Small intestine (tissue), 16 donors: ENCODE measurements at places on chromosomes 2 and 18.

GRCh38 chr2:170475878-170476277, 239.3 kb upstream of the SP5 start:
- DNase-seq, result peak; percentile 53

- no peak for DNase-seq
These were observed 1.3 kb downstream of the SLC66A3 start for GRCh38 chr2:11156396-11157075.

DNA sequence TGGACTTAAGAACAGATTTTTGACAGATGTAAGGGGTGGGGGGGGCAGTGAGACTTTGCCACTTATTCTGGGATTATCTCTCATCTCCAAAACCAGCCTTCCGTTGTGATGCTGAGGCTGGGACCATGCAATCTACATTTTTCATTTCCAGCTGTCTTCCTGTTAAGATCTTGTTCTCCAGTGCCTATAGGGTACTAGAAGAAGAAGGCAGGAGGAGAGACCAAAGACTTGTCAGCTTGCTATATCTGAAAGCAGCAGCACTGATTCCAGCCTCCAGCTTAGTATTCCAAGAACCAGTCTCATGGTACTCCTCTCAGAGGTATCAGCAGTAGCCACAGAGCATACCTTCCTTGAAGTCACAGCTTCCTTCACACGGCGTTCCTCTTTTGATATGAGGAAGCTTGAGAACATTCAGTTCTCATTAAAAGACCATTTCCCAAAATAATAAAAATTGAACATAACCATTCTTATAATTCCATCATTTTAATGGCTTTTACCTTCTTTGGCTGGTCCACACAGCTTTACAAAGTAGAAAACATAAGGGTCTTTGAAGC, 49.8 kb downstream of the USP34 start:
- no peak for DNase-seq

- no peak for DNase-seq
These were observed 208.5 kb downstream of the CAMKMT start for GRCh38 chr2:44570271-44570670.

- peak; percentile 25 for DNase-seq
These were observed 170.3 kb downstream of the HDAC4 start for GRCh38 chr2:239230318-239231052.

DNA sequence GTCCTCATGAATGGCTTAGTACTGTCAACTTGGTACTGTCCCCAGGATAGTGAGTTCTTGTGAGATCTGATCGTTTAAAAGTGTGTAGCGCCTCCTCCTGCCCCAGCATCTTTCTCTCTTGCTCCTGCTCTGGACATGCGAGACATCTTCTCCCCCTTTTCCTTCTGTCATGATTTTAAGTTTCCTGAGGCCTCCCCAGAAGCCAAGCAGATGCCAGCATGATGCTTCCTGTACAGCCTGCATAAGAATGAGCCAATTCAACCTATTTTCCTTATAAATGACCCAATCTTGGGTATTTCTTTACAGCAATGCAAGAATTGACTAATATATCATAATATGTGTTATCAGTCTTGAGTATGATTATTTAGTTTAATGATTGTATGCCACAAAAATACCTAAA, 3.5 kb upstream of the RSAD2 start:
- DNase-seq, result no peak

DNA sequence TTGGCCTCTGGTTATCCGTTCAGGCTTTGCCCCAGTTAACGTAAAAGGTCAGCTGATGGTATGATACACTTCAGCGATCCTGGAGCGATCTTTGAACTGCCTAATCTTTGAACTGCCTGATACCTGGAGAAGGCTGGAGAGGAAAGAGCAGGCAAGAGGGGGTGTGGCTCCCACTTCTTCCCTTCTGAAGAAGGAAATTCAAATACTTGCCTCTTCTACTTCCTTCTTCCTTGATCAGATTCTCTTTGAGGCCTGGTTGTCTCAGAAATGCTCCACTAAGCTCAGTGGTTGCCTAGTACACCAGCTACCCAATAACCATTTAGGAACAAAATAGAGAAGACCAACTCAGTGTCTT, 619 bp downstream of the GALM start:
- DNase-seq, result peak; percentile 91

GRCh38 chr2:187847245-187848208, 293.3 kb upstream of the TFPI start:
- DNase-seq, result peak; percentile 15

- no peak for DNase-seq
These were observed 1569.5 kb upstream of the NXPH2 start for GRCh38 chr2:140349695-140350094.

GRCh38 chr2:15556311-15556930, 4.7 kb downstream of the NBAS start:
- no peak for DNase-seq

GRCh38 chr2:214242797-214243196, 168.1 kb upstream of the VWC2L start:
- DNase-seq, result no peak

- DNase-seq, result no peak
These were observed 86.0 kb downstream of the VWA3B start for GRCh38 chr2:98172951-98173350.

- no peak for DNase-seq
These were observed 498.0 kb downstream of the CCDC85A start for GRCh38 chr2:56681659-56682396.

DNA sequence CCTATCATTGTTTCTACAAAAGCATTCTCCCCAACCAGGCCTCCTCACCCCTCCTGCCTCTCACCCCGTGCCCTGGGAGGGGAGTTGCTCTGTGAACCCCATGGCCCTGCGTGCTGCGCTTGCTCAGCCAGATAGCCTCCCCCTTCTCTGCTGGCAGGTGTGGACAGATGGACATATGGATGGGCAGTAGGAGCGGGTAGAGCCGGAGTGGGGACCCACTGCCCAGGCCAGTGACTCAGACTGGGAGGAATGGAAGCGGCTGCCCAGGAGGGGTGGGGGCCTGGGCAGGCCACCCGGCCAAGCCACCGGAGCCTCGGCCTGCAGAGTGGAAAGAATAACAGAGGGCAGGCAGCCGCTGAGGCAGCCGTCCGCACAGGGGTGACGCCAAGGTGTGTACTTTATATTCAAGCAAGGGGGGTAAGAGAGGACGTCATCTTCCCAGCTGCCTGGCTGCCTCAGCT, 8.7 kb downstream of the CYP26B1 start:
- no peak for DNase-seq

- DNase-seq, result no peak
These were observed 619.9 kb downstream of the ZEB2 start for GRCh38 chr2:143899987-143900386.

DNA sequence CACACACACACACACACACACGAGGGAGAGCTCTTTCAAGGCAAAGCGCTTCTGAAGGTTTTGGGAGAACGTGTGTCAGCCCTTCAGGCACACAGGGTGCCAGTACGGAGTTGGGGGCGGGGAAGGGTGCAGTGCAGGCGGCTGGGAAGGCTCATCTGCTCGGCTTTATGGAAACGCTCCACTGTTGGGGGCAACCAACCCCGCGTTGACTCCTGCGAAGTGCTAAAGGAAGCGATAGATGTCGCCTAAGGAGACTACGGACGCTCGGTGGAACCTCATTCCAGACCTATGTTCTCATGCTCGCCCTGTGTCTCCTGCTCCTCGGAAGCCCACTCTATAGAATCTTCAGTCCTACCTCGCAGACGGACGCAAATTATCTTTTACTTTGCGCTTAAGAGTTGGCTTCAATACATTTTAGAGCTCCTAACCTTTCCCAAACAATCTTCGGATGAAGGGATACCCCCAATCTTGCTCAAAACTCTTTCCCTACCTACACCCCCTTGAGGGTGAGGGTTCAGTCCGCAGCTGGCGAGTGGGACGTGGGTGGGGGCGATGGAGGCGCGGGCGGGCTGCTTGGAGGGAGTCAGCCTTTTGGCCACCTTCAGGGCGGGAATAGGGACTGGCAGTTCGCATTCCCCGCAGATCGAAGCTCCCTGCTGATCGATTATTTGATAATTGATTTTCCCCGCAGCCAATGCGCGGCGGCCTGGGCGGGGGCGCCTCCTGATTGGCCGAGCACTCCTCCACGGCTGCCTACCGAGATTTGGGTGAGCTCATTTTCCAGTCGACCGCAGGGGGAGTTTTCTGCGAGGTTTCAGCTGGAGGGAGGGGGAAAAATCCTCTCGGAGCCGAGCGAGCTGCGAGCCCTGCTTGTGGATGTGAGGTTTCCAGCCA, 1.9 kb upstream of the MEIS1 start:
- peak; percentile 61 for DNase-seq

- no peak for DNase-seq
These were observed 500.6 kb downstream of the XIRP2 start for GRCh38 chr2:167388901-167389300.

- DNase-seq, result no peak
These were observed 1490.7 kb downstream of the SUCLG1 start for GRCh38 chr2:82968358-82968757.

GRCh38 chr2:16652296-16653082, 13.1 kb downstream of the CYRIA start:
- no peak for DNase-seq

DNA sequence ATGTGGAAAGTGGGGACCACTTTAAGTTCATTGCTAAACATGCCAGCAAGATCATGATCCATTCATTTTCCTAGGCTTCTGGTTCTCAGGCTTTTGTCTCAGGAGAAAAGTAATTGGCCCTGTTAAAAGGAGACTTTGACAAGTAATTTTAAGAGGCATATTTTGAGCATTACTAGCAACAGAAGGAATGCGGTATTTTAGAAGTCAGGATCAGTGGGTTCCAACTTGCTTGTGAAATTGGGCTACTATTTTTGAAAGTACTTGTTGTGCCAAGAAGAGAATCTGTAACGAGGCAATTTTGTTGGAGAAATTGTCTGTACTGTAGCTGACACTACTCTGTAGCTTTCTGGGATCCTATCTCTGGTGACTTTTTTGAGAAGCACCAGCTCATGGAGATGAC, 59.4 kb downstream of the CERS6 start:
- no peak for DNase-seq

DNA sequence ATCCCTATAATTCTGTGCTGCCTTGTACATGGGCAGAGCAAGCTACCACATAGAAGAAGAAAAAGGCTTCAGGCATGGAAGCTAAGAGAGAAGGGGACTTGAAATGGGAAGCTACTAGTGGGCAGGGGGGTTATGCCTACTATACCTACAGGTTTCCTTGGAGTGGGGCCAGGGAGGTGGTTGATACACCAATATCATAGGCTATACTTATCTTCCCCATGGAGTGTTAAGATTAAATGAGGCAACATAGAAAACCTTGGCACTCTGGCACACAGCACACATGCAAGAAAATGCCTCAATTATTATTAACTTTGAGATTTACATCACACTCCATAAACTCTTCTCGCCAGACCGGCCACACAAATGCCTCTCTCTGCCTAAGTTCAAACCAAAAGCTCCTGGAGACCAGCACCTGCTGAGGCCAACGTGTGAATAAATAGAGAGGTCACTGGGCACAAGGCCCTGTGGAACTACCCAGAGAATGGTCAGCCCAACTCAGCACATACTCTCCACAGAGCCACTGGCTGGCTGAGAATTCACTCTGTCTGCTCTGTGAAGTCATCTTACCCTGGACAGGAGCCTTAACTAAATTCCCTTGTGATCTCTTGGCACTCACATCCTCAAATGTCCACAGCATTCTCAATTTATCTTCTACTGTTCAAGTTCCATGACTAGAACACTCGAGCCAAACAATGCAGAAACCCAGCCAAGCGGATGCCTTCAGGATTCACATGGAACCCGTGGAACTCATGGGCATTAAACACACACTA, 498.7 kb downstream of the BCL11A start:
- DNase-seq, result no peak

GRCh38 chr2:7012141-7012764, 95.0 kb downstream of the RNF144A start:
- DNase-seq, result no peak

DNA sequence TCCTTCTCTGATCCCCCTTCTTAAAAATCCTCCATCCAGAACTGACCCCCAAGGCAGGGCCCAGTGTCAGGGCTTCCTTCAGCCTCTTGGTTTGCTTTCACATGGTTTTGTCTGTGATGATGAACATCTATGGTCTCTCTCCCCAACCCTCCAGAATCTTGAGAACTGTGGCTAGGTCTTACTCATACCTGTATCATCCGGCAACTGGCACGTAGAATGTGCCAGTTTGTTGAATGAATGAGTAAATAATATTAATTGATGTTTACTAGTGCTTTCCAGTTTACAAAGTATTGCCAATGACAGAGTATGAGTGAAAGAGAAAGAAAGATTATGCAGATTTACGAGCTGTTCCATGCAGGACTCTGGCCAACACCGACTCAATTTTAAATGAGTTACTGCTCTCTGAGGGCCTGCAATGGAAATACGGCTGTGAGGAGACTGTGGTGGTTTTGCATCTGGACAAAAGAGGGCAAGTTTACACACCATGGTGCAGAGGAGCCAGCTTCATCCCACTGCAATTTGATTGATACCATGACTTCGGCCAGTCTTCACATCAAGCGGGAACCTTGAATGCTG, 29.9 kb upstream of the TRIB2 start:
- no peak for DNase-seq

DNA sequence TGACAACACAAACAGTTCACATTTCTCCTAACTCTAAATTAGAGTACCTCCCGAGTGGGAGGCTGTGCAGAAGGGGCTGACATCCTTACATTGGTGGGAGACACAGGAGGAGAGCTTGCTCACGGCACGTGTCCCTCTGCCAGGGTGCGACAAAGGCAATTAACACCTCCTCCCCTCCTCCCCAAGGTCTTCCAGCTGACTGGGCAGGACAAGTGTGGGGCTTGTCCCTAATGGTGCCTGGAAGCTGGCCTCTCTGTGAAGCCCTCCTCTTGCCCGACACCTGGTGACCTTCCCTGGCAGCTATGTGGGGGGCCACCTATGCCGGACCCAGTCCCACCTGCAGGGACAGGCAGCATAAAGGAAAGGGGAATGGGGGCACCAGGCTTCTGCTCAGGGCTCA, 57.0 kb downstream of the FAM168B start:
- no peak for DNase-seq

DNA sequence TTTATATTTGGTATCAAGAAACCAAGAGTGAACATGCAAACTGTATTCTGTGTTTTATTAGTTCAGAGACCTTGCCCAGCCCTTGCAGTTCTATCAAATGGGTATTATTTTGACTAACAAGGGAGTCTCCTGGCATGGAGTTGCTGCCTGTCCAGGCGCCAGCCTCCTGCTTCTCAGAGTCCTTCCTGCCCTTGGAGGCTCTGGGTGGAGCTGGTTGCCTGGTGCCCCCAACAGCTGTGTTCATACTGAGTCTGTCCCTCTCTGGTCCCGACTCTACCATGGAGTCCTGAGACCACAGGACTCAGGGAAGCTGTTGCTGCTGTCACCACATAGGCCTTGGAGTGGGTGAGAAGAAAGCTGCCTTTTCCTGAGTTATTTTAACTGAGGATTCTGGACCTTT, 26.3 kb upstream of the GREB1 start:
- no peak for DNase-seq

GRCh38 chr2:239829326-239829725, 195.8 kb downstream of the NDUFA10 start:
- DNase-seq, result no peak
